Vagina (tissue), 2 donors: ENCODE measurements at places on chromosomes 13 and 19.

DNA sequence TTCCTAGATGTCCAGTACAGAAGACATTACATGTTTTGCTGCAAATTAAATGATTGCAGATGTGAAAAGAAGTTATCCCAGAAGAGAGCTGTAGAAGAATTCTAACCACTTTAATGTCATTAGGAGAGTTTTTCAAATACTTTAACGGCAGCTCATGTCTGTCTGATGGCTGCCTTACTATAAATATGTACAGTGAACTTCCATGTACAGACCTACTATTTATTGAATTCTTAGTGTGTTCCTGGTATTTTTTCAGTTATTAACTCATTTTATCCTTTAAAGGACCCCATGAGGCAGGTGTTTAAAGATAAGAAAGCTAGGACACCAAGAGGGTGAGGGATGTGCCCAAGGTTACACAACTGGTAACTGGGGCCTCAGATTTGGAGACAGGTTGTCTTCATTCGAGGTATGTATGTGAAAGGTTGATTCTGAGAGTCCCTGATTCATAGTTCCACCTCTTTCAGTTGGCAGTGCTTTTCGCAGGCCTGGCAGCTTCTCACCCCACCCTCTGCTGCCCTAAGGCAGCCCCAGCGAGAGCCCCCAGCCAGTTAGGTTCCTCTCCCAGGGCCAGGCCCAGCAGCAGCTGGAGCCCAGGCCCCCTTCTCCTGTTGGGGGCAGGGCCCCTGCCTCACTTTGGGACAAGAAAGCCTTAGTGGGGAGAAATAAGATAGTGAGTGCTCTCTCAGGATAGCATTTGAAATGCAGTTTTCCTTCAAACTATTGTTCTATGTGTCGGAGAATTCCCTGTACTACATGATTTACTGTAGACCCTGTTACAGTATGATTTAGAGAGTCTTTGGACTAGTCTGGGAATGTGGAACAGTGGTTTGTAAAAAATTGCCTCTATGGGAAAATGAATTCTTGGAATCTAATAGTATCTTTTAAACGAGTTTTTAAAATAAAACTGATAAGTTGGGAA, 67.7 kb upstream of the TEX29 start:
- no peak for DNase-seq

GRCh38 chr13:99311748-99312492, 4.7 kb upstream of the GPR183 start:
- DNase-seq, result no peak

DNA sequence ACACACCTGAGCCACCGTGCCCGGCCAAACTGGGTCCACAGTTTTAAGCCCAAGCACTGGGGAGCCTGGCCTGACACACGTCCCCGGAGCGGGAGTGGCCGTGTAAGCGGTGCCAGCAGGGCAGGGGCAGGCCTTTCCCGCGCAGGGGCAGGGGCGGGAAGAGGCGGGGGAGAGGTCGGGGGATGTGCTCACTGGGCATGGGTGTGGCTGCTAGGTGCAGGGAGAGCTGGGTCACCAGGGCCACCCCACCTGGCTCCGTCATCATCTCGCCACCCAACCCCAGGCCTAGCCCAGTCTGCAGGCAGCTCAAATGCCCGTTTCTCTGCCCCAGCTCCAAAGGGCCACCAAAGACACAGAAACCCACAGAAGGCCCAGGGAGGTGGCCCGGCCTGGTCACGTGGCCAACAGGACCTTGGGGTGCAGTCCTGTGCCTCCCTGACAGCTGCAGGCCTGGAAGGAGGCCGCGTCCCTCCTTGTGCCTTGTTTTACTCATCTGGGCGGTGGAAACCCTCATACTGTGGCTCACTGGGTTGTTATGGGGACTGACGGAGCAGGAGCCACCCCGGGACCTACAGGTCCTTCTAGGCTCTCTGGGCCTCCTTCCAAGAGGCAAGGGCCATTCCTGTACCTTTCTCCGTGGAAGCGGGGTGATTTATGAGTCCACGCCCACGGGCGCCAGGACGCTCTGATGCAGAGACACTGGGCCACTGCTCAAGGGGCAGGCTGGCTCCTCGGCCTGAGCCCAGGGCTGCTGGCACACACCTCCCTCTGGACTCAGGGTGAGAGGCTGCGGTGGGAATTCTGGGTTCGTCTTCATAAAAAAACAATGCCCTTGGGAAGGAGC, 27.7 kb downstream of the MAP2K2 start:
- no peak for DNase-seq

GRCh38 chr13:103192511-103193135, 126.4 kb upstream of the SLC10A2 start:
- DNase-seq, result no peak

GRCh38 chr13:49183672-49184325, 36.3 kb upstream of the MLNR start:
- DNase-seq, result no peak

GRCh38 chr19:2462635-2463421, 6.1 kb upstream of the LMNB2 start:
- no peak for DNase-seq

DNA sequence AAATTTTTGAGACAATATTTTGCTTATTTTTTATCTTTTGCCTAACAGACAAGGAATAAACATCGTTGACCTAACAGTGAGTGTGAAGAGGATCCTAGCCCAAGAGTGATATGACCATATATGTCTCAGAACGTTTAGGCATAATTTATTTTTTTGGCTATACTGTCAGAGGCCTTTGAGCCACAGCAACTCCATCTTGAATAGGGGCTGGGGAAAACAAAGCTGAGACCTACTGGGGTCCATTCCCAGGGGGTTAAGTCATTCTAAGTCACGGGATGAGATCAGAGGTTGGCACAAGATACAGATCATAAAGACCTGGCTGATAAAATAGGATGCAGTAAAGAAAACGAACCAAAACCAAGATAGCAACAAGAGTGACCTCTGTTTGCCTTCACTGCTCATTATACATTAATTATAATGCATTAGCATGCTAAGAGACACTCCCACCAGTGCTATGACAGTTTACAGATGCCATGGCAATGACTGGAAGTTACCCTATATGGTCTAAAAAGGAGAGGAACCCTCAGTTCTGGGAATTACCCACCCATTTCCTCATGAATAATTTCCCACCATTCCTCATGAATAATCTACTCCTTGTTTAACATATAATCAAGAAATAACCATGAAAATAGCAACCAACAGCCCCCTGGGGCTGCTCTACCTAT, 510.9 kb upstream of the PCDH9 start:
- DNase-seq, result no peak

GRCh38 chr13:66506979-66507378, 723.2 kb downstream of the PCDH9 start:
- no peak for DNase-seq

- no peak for DNase-seq
These were observed 39.8 kb upstream of the EHD2 start for GRCh38 chr19:47673426-47673825.

- no peak for DNase-seq
These were observed 326.2 kb upstream of the GPC6 start for GRCh38 chr13:92900446-92900845.

DNA sequence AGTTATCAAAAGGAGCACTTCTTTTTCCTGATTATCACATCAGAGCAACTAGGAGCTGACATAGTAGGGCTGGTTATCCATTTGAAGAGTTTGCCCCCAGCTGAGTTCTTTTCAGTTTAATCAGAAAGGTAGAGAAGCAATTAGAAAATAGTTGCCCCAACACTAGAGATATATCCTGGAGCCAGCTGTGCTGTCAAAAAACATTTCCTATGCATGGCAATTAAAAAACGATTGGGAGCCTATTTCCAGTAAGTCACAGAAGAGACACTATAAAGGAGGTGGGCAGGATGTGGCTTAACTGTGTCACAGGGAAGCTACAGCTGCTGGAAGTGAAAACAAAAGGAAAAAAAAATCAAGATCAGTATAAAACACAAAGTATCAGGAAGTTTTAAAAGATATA, 155.7 kb upstream of the SLITRK1 start:
- DNase-seq, result no peak

DNA sequence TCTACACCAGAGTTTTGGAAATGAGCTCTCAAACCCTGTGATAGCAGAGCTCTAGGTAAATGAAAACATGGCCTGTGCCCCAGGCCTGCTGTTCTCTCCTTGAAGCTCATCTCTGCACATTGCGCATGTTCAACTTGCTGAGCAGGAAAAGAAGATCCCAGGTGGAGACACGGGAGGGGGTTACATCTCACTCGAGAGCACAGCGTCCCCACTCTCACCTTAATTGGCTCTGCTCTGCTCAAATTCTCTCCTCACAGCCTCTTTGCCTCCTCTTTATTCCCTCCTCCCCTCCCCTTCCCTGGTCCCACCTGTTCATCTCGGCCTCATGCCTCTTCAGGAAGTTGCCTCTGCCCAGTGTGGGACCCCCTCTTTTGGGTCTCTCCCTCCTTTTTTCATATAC, 44.7 kb downstream of the RGCC start:
- DNase-seq, result no peak

DNA sequence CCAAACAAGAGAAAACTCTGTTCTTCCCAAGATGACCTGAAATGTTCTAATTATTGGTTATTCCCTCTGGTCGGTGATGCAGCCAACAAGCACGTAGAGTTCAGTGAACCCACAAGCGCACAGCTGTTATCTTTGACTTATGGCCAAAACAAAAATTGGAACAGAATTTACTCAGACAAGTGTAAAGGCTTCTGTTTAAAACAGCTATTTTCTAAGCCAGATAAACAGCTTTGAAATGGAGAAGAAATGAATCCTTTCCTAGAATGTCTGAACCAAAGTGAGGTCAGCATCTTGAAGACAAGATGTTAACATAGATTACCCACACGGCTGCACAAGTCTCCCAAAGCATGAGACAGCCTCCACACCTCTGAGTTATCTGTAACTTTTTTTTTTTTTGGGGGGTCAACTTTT, 669.2 kb downstream of the DIAPH3 start:
- no peak for DNase-seq

DNA sequence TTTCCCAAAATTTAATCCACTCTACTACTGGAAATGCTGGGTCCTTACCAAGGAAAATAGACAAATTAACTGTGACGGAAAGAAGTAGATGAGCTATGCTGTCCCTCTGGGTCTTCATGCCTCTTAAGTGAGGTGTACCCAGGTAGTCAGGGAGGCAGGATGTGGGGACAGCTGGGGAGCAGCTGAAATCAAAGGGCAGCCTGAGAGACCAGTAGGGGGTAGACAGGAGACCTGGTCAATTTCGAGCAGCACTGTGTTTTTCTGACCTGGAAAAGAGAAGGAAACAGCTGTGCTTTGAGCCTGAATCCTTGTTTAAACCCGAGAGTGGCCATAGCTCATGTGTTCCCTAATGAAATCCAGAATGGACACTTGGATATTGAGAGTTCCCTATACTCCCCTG, 587.3 kb downstream of the EFNB2 start:
- DNase-seq, result no peak

DNA sequence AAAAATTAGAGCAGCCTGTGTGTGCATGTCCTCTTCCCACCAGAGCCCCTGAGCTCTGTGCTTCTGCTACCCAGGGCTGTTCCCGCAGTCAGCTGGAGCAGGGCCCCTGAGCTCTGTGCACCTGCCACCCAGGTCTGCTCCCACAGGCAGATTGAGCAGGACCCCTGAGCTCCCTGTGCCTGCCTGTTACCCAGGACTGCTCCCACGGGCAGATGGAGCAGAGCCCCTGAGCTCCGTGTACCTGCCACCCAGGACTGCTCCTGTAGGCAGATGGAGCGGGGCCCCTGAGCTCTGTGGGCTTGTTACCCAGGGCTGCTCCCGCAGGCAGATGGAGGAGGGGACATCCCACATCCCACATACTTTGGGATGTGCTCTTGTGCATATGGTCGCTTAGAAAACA, 186.8 kb upstream of the SOX1 start:
- DNase-seq, result peak; percentile 80

DNA sequence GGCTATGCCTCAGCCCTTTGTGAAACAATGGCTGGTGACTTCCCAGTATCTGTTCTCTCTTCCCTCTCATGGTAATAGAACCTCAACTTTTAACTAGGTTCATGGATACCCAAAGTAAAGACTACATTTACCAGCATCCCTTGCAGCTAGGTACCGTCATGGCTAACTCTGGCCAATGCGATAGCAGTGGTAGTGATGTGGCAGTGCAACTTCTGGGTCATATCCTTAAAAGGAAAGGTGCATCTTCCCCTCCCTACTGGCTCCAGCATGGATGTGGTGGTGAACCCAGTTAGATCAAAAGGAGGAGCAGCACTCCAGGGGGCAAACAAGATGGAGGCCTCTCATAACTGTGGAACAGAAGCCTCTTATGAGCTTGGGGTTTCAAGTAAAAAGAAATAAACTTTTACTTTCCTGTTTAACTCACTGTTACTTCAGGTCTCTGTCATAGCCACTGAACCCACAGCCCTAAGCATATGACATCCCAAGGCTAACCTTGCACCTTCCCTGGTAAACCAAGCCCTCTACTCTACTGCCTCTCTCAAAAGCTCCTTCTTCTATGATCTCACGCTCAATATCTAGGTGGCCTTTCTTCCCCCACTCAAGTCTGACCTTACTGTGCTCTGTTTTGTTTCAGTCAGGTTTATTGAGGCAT, 104.4 kb downstream of the DOCK9 start:
- DNase-seq, result no peak

GRCh38 chr19:56221851-56222250, 19.8 kb downstream of the ZSCAN5C start:
- DNase-seq, result no peak

DNA sequence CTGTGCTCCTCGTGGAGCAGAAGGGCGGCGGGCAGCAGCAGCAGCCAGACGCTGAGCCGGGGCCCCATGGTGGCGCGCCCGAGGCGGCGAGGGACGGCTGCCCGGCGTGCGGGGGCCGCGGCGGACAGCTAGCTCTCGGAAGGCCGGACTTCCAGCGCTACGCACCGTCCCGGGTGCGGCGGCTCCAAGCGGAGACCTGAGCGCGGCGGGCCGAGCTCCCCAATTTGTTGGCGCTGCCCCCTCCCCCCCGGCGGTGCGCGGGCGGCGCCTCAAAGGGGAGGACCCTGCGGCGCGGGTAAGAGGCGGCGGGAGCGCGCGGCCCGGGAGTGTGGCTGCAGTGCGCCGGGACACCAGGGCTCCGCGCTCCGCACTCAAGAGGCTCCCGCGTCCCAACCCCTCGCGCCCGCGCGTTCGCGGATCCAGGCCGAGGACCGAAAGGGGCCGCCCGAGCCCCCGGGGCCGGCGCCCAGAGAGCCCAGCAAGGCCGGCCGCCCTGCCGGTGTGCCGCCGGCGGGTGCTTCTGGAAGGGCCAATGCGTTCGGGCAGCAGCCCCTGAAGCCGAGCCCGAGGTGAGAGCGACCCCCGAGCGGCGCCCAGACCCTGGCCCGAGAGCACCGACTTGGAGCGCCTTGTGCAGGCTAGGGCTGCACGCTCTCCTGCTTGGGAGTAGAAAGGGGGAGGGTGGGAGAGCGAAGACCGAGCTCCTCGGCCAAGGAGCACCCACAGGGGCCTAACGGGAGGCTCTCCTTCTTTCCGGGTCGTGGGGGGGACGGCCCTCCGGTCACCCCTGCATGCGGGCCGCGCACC, at the start of the genes COL4A1 and COL4A2:
Gene COL4A1, minus strand, starts transcription at position 198 of the 807 bp plus-strand sequence. Its CDS starts 130 bp downstream, at position 68.
Gene COL4A2, plus strand, starts transcription at position 325 of the 807 bp plus-strand sequence. CDS start 620 bp downstream, outside the sequence.
- no peak for DNase-seq
